CD4-positive, alpha-beta T cell treated with Interferon alpha-2 for 1 hour (primary cell): ENCODE measurements at places on chromosomes 7 and 10.

DNA sequence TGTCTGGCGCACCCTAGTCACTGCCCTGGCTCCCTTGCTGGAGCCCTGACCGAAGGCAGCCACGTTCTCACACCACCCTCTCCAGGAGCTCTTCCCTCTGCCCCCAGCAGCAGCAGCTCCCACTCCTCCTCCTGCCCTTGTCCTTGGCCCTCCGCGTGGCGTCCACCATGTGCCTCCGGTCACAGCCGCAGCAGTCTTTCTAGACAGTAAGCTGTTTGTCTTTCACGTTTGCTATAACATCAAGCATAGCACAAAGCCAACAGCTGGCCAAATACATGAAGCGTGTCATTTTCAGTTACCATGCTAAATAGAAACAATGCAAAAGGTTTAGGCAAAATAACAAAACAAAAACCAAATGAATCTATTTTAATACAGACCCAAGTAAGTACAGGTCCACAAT, 3.3 kb downstream of the PITRM1 start:
- no peak for DNase-seq

GRCh38 chr7:109751241-109751640, 1181.6 kb downstream of the DNAJB9 start:
- no peak for DNase-seq

DNA sequence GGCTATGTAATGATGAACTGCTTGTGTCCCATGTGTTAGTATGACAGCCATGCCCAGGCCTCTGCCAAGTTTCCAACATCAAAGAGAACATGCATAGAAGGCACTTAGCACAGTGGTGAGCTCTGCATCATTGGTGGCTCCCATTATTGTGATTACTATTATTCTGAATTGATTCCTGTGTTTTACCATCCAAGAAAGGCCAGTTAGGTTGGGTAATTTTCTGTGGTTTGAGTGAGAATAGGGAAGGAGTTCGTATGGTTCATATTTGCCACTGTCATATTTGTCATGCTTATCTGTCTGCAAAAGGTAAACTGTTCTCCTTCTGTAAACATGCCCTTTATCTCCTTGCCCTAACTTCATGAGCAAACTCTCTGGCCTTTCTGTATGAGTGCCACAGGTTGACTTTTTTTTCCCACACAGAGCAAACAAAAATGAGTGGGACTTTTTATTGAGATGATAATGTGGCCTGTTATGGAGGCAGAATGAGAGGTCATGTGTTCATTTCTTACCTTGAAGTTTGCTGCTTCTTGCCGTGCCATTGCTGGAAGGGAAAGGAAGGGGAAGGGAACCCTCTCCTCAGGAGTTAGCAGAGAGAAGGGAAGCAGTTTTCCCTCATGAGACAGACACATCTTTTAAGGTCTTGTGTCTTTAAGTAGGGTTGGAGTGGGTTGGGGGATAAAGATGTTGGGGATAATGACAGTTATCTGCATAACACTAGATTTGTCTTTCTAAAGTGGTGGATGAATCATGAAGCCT, 301.9 kb downstream of the LRMDA start:
- DNase-seq = no peak

GRCh38 chr10:119284679-119285096, 77.3 kb downstream of the GRK5 start:
- no peak for DNase-seq

- DNase-seq = no peak
These were observed 28.6 kb downstream of the LRMDA start for GRCh38 chr10:75460059-75460458.

DNA sequence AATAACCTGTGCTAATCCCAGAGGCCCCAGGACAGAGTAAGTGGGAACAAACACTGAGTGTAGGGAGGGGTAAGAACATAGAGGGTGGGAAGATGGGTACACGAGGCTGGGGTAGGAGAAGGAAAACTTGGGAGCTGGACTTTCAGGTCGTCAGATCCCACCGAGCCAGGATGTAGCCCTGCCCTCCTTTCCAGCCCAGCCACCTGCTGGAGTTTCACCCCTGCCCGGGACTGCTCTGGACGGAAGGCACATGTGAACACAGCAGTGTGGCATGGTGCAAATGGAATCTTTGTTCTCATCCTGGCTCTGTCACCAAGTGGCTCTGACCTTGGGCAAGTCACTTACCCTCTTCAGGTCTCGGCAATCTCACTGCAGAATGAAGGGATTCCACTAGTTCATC, 52.8 kb downstream of the PODXL start:
- no peak for DNase-seq

DNA sequence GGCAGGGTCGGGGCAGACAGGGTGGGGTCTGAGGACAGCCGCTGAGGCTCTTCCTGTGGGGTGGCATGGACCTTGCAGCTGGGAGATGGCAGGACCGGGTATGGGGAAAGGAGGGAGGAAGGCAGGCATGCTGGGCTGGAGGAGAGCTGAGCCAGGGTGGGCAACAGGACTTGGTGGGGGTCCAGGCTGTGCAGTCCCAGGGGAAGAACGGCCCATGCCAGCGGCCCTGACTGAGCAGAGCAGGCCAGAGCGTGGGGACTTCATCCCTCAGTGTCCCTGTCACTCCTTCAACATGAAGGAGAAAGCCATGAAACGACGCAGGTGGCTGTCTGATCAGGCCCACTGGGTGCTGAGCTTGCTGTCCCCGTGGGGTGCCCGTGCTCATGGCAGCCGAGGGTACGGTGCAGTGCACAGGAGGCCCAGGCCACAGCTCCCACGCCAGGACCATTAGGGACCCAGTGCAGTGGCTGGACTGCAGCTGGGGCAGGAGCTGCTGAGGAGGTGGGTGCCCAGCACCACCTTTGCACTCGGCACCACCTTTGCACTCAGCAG, 519.6 kb downstream of the PTPRN2 start:
- no peak for DNase-seq

GRCh38 chr7:7157177-7157886, 25.0 kb upstream of the C1GALT1 start:
- peak; percentile 59 for DNase-seq

GRCh38 chr10:126917975-126918908, 13.0 kb downstream of the DOCK1 start:
- DNase-seq = no peak

DNA sequence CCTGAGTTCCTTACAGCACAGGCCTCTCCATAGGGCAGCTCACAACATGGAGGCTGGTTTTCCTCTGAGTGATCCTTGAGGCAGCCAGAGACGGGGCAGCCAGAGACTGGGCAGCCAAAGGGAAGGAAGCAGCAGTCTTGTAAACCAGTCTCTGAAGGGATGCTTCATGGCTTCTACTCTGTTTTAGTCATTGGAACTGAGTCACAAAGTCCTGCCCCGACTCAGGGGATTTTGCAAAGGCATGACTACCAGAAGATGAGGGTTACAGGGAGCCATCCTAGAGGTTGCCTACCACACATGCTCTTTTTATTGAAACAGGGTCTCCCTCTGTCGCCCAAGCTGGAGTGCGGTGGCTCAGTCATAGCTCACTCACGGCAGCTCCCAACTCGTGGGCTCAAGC, 44.4 kb upstream of the COMMD3 start:
- DNase-seq = no peak

DNA sequence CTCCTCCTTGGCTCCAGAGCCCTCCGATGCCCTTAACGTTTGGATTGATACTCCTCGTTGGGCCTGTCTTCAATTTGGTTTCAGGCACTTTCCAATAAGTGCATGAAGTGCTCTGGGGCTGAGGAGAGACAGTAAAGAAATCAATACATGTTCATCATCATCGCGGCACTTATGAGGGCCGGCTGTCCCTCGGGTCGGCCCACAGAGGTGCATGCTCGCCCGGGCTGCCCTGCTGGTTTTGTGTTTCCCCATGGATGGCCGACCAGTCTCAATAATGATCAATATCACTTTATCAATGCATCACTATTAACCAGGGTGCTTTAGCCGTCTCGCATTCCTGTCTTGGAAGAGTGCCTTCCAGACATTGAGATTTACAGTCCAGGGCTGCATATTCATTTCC, 154.2 kb downstream of the EBF3 start:
- DNase-seq = no peak

DNA sequence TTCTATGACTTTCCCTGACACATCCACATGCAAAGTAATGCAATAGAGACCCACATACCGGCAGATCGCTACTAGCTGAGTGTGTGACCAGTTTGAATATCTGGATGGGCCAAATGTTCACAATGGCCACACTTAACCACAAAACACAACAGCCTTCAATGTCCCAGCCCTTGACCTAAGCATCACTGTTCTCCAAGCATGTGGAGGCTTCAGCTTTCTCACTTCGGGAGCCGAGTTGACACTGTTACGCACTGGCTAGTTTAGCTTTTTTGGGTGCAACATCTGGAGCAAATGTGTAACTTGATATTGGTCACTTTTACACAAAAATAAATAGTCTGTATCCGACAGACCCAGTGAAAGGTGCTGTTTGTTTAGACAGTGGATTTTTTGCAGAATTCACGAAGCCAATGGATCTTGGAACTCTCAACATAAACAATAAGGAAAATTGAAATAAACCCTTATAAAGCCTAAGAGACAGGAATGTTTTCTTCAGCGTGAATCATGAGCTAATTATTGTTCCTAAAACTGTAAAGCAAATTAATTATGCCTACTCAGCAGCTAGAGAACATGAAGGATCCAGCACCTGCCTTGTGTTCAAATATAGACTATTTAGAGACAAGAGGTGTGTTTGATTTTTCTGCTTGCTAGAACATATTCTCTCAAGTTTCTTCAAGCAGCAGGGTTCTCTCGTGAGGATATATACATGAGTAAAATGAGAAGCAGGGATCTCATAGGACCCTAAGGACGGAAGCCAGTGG, 117.6 kb upstream of the JCAD start:
- DNase-seq = no peak

GRCh38 chr7:1853986-1854865, 184.1 kb downstream of the ELFN1 start:
- DNase-seq = peak; percentile 1

GRCh38 chr7:41457832-41458437, 245.0 kb downstream of the INHBA start:
- DNase-seq = no peak

- DNase-seq = no peak
These were observed 202.1 kb upstream of the NFE2L3 start for GRCh38 chr7:25949736-25950487.

DNA sequence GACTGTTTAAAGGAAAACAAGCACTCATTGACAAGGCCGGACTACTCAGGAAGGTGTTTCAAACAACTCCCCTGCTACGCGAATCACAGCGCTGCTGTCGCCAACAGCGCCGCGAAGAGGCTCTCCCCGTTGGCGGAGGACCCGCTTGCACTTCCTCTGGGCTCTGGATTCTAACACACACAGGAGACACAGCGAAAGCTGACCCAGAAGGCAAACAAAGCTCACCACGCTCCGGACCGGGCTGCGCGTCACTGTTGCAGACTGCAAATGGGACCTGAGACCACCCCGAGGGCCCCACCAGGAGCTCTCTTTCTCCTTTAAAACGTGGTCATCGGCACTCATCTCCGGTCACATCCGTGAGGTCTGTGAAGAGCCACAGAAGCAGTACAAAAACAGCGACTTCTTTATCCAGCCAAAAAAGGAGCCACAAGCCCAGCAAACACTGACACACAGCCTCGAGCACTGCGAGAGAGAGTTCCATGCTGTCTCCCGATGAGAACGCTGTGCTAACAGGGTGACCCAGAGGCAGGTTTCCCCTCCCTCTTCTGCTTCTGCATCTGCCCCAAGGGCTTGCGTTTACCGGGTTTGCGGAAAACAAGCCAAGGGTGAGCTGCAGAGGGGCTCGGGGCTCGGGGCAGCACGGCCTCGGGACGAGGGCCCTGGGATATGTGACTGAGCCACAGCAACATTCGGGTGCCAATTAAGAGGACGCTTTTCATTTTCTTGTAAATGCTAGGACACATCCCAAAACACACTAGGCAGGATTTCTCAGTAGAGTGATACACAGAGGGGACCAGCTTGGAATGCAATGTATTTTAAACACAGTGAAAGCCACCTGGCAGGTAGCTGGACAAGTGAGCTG, 41.3 kb downstream of the AMZ1 start:
- DNase-seq = no peak

DNA sequence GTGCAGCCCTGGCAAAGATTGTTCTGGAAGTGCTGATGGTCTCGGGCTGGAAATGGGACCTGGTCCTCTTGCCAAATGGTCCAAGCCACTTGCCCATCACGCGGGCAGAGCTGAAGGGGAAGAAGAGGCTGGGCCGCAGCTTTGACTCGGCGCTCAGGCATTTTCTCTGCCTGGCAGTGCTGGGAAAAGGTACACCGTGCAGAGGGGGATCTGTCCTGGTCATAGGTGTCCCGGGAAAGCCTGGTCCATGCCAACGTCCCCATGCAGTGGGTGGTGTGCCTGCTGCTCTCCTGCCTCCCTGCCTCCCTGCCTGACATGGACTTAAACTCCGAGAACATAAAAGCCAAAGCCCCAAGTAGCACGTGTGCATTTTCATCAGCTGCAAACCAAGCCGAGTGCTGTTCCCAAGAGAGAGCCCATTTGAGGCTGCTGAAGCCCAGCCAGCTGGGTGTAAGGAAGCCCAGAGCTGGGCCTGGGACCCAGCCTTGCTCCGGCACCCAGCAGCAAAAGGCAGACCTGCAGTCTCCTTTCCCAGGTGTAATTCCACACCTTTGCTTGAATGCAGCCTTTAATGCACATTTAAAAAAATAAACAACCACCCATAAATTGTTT, 72.7 kb downstream of the TCERG1L start:
- no peak for DNase-seq

DNA sequence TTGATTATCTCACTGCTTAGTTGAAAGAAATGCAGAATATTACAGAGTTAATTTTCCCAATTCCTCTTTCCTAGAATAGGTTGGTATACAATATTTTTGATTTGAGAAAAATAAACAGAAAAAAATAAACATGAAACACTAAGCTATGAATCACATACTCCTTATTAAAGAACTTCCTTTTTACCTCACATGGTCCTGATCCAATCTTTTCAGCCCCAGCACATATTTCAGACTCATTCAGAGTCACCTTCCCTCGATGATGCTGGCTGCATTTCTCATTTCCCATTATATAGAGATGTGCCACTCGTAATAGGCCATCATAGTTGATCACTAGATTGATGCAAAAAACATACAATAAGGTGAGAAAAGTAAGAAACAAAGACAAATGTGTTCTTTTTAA, 64.6 kb downstream of the HGF start:
- no peak for DNase-seq
